Retina (tissue), 1 donor: ENCODE measurements at places on chromosomes 2 and 18.

DNA sequence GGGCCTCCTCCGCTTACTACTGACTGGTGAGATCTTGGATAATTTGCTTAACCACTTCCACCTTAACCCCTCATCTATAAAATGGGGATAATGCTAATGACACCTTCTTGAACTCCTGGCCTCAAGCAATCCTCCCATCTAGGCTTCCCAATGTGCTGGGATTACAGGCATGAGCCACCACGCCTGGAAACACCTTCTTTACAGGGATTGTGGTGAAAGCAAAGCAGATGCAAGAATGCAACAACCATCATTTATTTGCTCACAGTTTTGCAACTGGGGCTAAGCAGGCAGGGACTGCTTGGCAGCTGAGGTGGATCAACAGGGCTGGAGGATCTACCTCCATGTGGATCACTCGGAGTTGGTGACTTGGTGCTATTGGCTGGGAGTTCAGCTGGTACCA is 76.2 kb upstream of the ZNF532 start:
- DNase-seq, result no peak

GRCh38 chr2:200159357-200159707 is 147.2 kb upstream of the SPATS2L start:
- DNase-seq, result no peak

DNA sequence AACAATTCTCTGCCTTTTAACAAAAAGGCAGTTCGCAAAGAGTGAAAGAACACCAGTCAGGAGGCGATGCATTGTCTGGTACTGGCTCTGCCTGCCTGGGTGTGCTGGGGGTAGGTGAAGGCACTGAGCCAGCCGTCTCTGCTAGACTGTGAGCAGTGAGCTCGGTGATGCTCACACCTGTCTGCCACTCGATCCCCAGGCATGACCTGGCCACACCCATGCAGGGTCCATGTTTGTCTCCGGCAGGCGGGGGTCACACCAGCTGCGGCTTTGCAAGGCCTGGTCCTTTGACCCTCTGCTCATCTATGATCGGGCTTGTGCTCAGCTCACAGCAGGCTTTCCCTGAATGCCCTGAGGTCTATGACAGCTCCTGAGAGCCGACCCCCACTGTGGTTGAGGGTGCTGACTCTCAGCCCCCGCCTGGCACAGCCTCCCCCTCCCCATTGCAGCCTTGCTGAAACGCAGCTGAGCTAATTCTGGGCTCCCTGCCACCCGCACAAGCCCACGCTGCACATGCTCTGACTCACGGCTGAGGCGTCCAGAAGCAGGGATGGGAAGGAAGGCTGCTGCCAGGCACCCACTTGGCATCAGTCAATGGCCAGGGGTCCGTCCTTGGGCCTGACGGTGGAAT is 23.7 kb downstream of the CRACDL start:
- no peak for DNase-seq

DNA sequence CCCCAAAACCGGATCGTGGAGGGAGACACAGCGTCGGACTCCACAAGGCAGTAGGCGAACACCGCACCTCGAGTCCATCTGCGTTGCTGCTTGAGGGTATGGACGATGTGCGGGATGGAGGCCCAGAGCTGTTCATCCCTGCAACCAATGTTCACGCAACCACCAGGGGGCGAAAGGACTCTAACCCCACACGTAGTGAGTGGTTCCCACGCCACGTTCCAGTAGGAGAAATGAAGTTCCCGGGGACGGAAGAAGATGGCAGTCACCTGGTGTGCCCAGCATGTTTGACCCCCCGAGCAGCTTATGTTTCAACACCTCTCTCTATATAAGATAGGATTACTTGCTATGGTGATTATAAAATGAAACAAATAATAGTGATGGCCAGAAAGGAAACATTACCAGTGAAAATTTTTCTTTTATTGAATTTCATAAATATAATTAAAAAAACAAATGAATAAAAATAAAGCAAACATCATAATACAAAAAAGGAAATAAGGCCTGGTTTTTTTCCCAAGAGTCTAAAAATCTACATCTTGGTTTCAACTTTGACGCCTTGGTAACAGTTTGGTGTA is 184.3 kb downstream of the SH3BP4 start:
- peak; percentile 64 for DNase-seq

GRCh38 chr2:119197529-119198239 is 25.9 kb upstream of the STEAP3 start:
- DNase-seq, result no peak

DNA sequence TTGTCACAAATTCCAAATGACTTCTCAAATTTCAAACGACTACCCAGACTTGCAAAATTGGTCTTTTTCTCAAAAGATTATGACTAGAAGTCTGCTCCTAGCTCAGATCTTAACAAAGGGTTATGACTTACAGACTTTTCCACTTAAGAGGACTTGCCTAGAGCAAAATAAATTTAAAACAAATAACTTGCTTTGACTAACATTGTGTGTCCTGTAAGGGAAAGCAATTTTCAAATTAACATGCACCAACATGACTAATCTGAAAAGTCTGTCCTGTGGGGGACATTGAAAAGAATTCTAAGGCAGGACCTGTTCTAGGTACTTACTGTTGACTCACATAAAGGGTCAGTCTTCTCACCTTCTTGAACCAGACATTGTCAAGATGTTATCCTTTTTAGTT is 53.5 kb upstream of the TMEM200C start:
- no peak for DNase-seq

GRCh38 chr2:168278424-168278888 is 31.1 kb upstream of the STK39 start:
- no peak for DNase-seq

DNA sequence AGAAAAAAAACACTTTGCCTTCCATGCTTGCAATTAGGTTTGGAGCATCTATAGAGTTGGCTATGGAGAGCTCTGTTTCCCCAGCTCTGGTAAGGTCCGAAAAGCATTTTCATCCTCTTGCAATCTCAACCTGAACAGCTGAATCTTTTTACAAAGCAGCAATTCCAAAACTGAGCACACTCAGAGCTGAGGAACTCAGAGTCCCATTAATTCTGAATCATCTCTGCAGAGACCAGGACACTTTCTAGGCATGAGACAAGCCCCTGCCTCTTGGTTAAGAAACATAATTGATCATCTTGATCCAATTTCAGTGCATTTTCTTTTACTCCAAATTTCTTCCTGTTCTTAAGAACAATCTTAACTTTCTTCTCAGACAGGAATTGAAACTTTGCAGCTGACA is 4.2 kb downstream of the CNGA3 start:
- no peak for DNase-seq

GRCh38 chr18:48623468-48624235 is 84.8 kb downstream of the CTIF start:
- DNase-seq, result no peak

GRCh38 chr2:168571061-168571460 is 115.0 kb downstream of the CERS6 start:
- no peak for DNase-seq

- DNase-seq, result no peak
Measured at GRCh38 chr2:241722896-241723454, 11.5 kb upstream of the D2HGDH start.

DNA sequence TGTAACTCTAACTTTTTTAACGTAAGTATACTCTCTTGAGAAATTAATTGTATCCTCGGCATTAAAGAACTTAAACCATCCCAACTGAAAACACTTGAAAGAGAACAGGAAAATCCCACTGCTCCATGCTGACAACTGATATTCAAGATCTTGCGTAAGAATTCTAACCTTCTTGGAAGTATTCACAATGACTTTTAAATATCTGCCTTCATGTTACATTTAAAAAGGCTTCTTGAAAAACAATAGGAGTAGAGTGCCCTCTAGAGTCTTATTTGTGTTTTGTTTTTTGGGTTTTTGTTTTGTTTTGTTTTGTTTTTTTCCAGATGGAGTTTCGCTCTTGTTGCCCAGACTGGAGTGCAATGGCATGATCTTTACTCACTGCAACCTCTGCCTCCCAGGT is 65.4 kb upstream of the DNAJC10 start:
- DNase-seq, result peak; percentile 49

- no peak for DNase-seq
Measured at GRCh38 chr2:118968961-118969733, 27.2 kb downstream of the MARCO start.

- no peak for DNase-seq
Measured at GRCh38 chr2:47386551-47386950, 16.4 kb upstream of the MSH2 start.

DNA sequence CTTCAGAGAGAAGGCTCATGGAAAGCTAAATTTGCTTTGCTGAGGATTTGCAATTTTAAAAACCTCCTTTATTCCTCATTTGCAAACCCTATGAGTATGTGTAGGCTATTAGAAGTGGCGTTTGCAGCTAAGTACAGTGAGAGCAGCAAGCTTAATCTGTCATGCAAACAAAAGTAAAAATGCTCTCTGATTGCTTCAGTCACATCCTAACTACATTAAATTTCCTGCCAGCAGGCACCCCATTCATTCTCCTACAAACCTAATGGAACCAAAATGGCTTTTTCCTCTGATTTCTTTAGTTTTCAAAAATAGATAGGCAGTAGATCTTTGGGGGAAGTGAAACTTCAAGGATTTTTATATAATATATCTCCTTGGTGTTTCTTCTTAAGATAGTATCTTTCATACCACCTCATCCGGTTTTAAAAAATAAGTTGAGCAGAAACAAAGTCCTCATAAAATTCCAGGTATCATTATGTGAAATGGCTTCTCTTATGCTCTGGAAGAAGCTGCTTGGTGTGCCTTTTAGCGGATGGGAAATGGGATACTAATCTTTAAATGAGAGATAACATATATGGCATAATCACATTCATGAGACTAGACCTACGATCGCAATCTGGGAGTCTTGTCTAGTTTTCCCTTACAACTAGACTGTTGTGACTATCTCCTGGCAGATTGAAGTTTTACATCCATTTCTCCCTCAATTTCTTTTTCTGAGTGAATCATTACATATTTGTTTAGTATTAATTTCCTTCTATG is 49.1 kb downstream of the CLIP4 start:
- DNase-seq, result no peak

DNA sequence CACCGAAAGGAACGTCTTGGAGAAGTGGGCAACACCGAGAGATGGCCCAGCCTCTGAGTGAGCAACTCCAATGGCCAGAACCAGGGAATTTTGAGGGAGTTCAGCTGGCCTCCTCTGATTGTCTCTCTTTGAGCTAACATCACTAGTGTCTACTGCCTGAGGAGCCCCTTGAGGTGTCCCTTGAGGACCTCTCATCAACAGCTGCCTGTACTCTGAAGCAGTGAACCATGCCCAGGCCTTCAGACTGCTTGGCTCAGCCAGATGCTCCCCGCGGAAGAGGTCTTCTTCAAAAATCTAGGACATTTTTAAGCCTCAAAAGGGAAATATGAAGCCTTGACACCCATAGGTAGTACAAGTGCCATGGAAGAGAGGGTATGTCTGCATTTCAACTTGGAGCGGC is 430.4 kb downstream of the TXNL1 start:
- DNase-seq, result no peak

DNA sequence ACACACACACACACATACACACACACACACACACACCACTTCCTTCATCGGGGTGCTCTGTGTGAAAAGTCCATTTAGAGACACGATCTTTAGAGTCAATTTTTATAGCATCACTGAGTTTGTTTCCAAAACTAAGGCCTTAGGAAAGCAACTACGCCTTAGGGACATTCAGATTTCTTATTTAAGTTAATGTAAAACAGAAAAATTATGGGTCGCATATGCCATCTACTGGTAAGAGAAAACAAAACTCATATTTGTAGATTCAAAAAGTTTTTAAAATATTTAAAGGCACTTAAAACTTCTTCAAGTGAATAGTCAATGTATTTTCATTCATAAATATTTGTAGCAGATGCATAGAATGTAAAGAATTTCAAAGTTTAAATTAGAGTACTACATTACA is 166.2 kb downstream of the ATAD2B start:
- peak; percentile 28 for DNase-seq

- no peak for DNase-seq
Measured at GRCh38 chr18:23968638-23969604, 45.6 kb upstream of the TTC39C start.

- no peak for DNase-seq
Measured at GRCh38 chr2:197996583-197996982, 192.2 kb downstream of the PLCL1 start.

DNA sequence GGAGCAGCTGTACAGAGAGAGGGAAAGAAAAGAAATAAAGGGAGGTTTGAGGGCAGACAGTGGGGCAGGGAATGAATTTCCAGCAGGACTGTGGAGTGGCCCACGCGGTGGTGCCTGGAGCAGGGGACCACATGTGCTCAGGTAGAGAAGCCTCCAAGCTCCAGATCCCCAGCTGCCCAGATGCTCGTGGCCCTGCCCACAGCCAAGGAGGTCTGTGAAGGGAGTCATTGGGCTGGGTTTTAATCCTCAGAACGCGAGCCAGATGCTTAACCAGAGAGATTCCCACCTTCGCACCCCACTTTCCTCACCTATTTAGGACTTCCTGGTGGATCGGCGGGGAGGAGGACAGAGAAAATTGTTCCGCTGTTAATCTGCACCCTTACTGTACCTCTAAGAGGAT is 369.4 kb downstream of the PARD3B start:
- DNase-seq, result peak; percentile 19

GRCh38 chr2:107633580-107634147 is 193.0 kb upstream of the RGPD4 start:
- no peak for DNase-seq

GRCh38 chr2:40166006-40166405 is 285.9 kb downstream of the SLC8A1 start:
- no peak for DNase-seq

- no peak for DNase-seq
Measured at GRCh38 chr18:77811503-77811902, 561.9 kb downstream of the GALR1 start.

DNA sequence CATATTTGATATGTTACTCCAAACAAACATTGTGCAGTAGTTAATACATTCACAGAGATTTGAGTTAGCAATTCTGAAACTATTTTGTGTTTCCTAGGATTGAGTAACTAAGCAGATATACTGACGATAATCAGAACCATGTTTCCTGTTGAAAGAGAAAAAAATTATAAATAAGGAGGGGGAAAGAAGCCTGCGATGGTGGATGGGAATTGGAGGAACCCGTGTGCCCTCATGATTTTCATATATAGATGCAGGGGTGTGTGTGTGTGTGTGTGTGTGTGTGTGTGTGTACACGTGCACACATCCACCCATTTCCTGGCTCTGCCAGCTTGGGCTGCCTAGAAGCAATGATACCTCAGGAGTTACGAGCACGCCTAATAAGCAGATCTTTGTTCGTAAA is 56.9 kb downstream of the LPIN2 start:
- no peak for DNase-seq

DNA sequence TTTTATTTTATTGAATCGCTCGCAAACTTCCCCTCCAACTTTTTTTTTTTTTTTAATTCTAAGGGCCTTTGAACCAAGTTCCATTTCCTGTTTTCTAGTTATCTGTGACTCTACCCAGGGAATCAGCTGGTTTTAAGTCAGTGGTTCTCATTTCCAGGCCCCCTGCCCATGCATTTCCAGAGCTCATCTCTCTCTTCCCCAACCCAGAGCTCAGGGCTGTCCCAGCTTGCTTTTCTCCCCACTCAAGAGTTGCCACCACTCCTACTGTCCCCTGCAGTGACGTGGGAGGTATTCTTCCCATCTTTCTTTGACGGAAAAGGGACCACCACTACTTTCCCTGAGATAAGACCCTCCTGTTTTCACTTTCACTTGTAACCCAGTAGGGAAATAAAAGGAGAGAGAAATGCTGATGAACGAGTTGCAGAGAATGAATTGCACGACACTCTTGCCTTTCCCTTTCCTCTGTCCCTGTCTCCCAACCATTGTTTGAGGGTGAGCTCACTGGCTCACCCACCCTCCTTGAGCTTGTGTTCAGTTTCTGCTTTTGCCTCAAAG is 42.1 kb downstream of the TET3 start:
- DNase-seq, result no peak
